Breast epithelium (tissue), 4 donors: ENCODE measurements at places on chromosomes 4 and X. TPM values are rescaled to one million over a fixed set of nuclear protein-coding genes. Genes with fewer than 3 reads are reported as not detected.

CHST7 gene
- 81.6 TPM for total RNA-seq

GPRASP2 gene
- total RNA-seq = 8.0 TPM

TMEM150C gene
- 52.1 TPM for total RNA-seq

- H3K27ac ChIP-seq = no peak overlapping the region
- H3K36me3 ChIP-seq = no peaks in the 10 kb centered on the region
Measured at GRCh38 chrX:139692908-139693307, 15.1 kb downstream of the MCF2 start.

- H3K27ac ChIP-seq = no peak overlapping the region
- no peak for DNase-seq
- H3K27me3 ChIP-seq = no peaks in the 10 kb centered on the region
Measured at GRCh38 chr4:10413177-10413576, 44.0 kb downstream of the ZNF518B start.

DNA sequence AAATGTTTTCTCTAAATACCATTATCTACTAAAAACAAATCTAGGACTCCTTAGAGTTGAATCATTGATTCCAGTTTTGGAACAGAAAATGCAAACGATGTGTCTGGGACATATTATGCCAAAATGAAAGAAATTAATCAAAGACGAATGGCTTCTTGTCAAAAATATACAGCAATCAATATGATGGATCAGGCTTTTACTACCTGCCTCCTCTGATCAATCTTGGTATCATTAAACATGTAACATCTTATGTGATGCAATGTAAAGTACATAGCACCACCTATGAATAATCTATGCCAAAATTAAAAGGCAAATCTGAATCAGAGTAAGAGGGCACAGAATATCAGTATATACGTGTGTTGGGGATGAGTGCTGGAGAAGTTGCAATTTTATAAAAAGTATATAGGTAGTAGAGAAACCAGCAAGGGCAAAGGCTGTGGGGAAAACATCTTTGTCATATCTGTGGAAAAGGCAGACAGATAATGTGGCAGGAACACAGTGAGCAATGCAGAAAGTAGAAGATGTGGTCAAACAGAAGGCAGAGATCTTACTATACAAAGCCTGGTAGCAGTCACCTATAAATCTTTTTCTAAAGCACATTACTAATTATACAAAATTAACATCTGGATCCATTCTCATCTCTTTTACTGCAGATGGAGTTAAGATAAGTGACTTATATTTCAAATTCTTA lies 152.7 kb downstream of the ANTXR2 start:
- H3K4me1 ChIP-seq = no peaks in the 10 kb centered on the region
- no peak for DNase-seq
- no peaks in the 10 kb centered on the region for H3K36me3 ChIP-seq
- no peak overlapping the region for H3K27ac ChIP-seq

DNA sequence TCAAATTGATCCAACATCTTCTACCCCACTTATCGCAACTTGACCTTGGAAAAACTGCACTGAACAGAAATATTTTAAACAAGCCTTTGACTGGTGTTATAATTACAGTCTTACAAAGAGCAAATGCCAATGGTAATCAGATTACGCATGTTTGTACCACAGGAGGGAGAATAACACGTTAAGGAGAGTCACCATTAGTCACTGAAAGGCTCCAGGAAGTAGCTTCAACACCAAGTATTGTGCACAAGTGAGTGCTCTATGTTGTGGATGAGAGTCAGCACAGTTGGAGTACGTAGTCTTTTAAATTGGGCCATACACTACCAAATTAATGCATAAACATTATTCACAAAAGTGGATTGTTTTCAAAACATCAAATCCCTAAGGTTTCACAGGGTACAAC lies 1081.5 kb upstream of the TENM3 start:
- DNase-seq = no peak
- H3K4me1 ChIP-seq = no peaks in the 10 kb centered on the region
- no peaks in the 10 kb centered on the region for H3K27me3 ChIP-seq
- no peaks in the 10 kb centered on the region for H3K36me3 ChIP-seq
- no peak overlapping the region for H3K27ac ChIP-seq

DNA sequence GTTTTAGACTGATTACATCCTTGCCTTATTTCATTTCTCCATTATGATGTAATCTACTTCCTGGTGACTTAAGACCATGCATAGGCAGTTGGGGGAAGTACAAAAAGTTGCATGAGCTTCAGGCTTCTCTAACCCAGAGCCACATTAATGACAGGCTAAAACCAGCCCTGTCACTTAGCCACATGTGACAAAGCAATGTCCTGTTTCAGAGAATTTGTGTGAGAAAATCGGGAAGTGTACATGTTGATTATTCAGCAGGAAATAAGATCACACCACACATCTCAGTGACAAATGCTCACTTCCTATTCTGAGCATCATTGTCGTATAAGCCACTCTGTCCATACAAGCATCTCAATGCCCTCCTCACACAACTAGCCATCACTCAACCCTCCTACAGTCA lies 98.5 kb upstream of the MAGEB16 start:
- H3K4me3 ChIP-seq = no peak overlapping the region
- H3K36me3 ChIP-seq = no peaks in the 10 kb centered on the region
- no peak overlapping the region for H3K27ac ChIP-seq
- H3K4me1 ChIP-seq = no peaks in the 10 kb centered on the region
